Activated naive CD8-positive, alpha-beta T cell treated with anti-CD3 and anti-CD28 coated beads, Interleukin-2, amount 10 ng/mL, durations not matched to agents 7 days and 5 days (primary cell): ENCODE measurements at places on chromosomes 7 and 10. TPM values are rescaled to one million over a fixed set of nuclear protein-coding genes. Genes with fewer than 3 reads are reported as not detected.

GRCh38 chr7:134422008-134422407 is 36.9 kb downstream of the AKR1B1 start:
- DNase-seq: no peak

LIPN gene
- total RNA-seq: not detected

DNA sequence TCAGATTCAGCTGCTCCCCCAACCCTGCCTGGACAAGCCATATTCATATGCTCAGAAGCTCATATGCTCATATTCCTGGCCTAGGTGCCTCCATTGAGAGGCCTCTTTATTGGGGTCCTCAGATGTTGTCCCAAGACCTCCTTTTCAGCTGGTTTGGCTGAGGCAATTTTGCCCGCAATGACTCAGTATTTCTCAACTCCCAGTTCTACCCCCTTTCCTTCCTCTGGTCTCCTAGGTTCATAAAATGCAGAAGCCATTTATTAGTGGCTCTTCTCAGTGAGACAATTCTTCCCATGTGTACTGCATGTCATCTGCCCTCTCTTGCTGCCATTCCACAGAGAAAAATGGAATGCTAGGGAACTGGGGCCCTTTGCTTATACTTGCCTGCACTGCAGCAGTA is 110.7 kb downstream of the INHBA start:
- DNase-seq: no peak

DNA sequence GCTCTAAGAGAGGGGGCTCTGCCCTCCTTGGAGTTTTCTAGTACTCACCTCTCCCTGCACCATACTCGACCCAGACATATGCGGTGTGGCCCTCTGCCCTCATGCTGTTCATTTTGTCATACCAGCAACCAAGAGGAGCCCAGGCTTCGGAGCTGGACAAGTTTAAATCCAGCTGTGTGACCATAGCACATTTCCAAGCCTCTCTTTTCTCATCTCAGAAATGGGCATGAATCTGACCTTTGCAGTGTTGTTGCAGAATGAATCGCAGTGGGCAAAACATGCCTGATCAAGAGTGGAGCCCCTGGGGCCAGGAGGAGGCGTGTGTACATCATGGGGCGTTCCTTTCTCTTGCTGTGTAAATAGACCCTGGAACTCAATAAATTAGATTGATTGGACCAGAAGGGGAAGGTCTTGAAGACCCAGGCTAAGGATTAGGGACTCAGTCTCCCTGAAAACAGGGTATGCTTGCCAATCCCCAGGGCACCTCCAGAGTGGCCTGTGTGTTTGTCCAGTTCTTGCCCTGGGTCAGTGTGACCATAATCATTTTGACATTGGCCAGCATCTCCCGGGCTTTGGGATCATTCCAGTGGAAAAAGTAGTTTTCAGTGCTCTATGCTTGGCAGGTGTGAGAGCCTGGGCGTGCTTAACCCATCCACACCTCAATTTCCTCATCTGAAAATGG is 59.6 kb downstream of the ZMIZ1 start:
- no peak for DNase-seq
